Inflammatory macrophage treated with lipopolysaccharide for 4 hours (primary cell): ENCODE measurements at places on chromosomes 12 and 14.

DNA sequence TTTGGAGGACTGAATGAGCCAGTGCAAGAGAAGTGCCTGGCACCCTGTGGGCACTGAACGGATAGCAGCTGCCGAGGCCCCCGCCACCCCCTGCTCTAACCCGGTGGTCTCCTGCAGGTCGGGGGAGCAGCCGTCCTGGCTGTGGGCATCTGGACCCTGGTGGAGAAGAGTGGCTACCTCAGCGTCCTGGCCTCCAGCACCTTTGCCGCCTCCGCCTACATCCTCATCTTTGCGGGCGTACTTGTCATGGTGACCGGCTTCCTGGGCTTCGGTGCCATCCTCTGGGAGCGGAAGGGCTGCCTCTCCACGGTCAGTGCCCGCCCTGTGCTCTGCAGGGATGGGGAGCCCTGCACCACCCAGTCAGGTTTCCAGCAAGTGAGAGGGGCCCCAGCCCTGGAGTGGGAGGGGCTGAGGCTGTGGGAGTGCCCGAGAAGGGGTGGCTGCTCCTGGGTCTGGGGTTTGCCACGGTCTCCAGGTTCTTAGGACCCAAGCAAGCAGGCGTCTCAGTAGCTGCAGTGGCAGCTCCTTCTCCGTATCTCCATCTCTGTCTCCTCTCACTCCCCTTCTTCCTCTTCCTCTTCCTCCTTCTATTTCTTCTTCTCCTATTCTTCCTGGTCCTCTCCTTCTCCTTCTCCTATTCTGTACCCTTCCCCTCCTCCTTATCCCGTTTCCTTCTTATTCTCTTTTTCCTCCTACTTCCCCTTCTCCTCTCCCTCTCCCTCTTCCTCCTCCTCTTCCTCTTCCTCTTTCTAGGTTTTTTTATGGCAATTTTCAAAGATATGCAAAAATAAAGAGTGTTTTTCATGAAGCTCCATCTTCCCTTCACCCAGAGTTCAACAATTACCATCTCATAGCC is 37.4 kb downstream of the TSPAN11 start:
- no peak for DNase-seq

GRCh38 chr12:42056130-42056529 is 88.5 kb downstream of the GXYLT1 start:
- peak; percentile 88 for DNase-seq

GRCh38 chr12:117328556-117329100 is 32.8 kb downstream of the NOS1 start:
- no peak for DNase-seq

DNA sequence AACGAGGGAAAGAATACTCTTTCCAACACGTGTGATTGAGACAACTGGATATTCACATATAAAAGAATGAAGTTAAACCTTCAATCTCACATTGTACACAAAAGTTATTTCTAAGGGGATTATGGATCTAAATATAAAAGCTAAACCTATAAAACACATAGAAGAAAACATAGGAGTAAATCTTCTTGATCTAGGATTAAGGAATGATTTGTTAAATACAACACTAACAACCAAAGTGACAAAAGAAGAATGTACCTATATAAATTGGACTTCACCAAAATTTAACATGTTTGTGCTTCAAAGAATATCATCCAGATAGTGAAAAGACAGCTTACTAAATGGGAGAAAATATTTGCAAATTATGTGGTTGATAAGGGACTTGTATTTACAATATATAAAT is 36.9 kb upstream of the DLGAP5 start:
- DNase-seq, result no peak

DNA sequence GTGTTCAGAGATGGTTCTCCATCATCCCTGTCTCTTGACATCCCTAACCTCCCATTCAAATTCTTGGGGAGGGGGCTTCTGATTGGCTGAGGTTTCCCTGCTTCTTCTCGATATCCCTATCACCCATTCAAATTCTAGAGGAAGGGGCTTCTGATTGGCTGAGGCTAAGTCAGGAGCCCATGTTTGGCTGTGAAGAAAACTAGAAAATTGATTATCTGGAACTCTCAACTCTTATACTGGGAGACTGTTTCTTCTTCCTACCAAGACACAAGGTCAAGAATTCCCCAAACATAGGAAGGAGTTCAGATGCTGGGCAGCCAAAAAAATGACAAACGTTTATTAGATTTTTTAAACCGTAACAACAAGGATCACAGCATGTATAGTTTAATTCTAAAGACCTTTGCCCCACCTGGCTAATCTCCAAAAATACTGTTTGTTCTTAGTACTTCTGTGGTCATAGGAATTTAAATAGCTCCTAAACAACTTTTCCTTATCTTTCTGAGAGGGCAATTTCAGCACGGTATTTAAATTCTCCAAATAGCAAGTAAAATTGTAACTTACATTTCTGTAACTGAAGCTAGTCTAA is 26.4 kb downstream of the SPIC start:
- DNase-seq, result no peak

- no peak for DNase-seq
These were observed 34.2 kb upstream of the GCH1 start for GRCh38 chr14:54936816-54937215.

- DNase-seq, result no peak
These were observed 12.9 kb downstream of the P2RX4 start for GRCh38 chr12:121222847-121223246.

- peak; percentile 77 for DNase-seq
These were observed 189.5 kb upstream of the PLEKHG7 start for GRCh38 chr12:92513231-92513730.

DNA sequence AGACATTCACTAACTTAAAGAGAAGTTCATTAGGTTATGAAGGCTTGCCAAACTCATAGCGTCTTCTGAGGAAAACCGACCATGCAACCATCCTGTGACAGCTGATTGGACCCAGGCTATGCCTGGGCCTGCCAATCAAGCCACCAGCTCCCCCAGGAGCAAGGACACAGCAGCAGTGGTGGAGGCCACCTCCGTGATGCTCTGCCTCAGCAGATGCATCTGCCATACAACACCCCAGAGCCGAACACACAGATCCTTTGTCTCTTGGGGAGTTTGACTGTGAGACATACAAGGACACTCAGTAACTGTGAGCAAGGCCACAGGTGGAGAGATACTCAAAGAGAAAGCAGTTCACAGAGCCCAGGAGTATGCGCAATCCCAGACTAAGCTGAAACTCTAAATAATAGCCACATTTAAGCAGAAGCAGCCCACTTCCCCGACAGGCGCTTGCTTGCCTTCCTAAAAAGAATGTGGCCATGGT is 10.0 kb upstream of the CNIH1 start:
- DNase-seq, result peak; percentile 45

- no peak for DNase-seq
These were observed 35.1 kb downstream of the NIN start for GRCh38 chr14:50795909-50796308.

DNA sequence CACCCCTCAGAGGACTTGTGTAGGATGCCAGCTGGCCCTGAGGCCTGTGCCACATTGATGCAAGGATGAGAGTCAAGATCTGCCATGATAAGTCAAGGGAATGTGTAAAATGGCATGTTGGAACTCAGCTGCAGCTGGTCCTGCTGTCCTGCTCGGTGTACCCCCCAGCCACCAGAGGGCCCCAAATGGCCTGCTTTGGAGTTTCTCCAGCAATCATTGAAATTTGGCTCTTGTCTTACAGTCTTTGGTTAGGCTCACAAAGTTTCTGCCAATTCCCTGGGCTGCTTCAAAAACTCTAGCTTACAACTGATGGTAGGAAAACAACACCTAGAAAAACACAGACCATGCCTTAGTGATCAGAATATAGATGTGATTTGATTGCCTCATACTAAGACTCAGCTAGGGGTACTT is 76.8 kb downstream of the HSD17B6 start:
- peak; percentile 68 for DNase-seq

DNA sequence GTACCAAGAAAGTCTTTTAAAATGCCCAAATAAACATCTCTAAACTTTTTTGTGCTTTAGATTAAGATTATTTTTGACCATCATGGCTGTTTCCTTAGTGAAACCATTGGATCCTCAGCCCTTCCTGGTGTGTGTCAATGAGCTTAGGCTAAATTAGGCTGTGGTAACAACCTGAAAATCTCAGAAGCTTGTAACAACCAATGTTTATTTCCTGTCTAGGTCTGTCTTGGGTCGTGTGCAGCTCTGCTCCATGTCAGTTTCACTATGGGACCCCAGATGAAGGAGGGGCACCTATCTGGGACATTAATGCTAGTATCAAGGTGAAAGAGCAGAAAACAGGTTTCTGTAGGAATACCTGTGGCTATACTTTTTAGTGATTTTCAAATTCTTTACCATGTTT is 49.9 kb downstream of the KCNMB4 start:
- DNase-seq, result no peak

GRCh38 chr12:62396750-62397149 is 69.9 kb upstream of the MON2 start:
- DNase-seq, result no peak
